ENCODE measurements at places on chromosomes 4 and X.

- DNase-seq, result no peak
These were observed 485.7 kb upstream of the HS3ST1 start for GRCh38 chr4:11914406-11914805.

GRCh38 chr4:121975784-121976183, 23.9 kb upstream of the TRPC3 start:
- no peak for DNase-seq

DNA sequence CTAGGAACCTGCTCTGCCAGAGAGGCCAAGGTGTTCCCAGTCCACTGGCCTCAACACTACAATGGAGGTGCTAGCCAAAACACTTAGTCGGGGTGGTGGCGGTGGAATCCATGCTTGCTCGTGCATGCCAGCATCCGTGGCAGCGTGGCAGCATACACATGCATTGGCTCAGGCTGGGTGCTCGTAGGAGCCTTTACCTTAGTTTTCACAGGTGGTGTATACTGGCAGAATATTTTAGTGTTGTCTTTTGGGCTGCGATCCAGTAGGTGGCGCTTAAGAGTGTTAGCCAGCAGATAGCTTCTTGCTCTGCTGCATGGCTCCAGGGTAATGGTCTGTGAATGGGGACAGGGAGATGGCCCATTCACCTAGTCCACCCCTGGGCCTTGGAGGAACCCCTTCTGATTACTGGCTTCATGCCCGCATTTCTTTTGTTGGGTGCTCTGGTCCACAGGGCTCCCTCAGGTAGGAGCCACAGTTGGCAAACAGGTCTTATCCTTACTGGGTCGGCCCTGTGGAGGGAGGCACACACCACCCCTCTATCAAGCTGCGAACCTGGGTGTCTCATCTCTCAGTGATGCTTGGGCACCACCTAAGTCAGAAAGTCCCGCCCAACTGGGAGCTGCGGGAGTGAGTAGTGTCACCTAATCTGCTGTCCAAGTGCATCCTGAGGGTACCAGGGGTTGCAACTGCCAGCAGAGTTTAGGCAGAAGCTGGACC, 40.0 kb downstream of the RIPPLY1 start:
- no peak for DNase-seq

DNA sequence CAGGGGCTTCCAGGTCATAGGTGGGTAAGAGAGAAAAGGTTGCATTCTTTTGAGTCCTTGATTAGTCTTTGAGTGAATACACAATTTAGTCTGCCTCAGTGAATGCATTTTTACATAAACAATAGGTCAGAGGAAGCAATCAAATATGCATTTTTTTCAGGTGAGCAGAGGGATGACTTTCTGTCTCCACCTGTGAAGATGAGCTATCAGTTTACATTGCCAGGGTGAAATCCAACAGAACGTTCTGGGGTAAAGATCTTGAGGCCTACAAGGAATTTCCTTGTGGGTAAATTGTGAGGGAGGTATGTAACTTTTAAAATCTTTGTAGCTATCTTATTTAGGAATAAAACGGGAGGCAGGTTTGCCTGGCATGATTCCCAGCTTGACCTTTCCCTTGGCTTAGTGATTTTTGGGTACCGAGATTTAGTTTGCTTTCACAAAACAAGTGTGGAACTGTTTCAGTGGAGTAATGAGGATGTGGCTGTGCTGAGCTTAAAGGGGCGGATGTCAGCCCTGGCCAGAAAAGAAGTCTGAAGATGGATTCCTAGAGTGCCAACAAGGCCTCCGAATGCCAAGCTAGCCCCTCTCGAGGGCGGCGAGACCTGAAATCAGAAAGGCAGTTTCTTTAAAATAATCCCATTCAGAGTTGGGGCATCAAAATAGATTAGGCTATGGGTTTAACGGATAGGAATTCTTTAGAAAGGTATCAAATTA, 29.5 kb downstream of the TMEM131L start:
- no peak for DNase-seq

GRCh38 chr4:7420661-7421040, 14.1 kb downstream of the PSAPL1 start:
- no peak for DNase-seq

DNA sequence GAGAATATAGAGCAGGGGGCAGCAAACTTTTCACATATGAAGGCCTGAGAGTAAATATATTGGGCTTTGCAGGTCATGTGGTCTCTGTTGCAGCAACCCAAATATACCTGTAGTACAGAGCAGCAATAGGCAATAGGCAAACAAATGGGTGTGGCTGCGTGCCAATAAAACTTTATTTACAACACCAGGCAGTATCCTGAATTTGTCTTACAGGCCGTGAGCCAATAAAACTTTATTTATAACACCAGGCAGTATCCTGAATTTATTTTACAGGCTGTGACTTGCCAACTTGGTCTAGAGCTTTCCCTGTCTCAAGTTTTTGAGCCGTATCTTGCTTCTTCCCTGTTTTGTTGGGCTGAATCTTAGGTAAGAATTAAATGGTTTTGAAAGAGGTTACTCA, 118.2 kb downstream of the PHEX start:
- no peak for DNase-seq

GRCh38 chr4:94451051-94451694, 569 bp upstream of the PDLIM5 start:
- no peak for DNase-seq

- no peak for DNase-seq
These were observed 123.1 kb upstream of the SLC34A2 start for GRCh38 chr4:25532591-25532990.

DNA sequence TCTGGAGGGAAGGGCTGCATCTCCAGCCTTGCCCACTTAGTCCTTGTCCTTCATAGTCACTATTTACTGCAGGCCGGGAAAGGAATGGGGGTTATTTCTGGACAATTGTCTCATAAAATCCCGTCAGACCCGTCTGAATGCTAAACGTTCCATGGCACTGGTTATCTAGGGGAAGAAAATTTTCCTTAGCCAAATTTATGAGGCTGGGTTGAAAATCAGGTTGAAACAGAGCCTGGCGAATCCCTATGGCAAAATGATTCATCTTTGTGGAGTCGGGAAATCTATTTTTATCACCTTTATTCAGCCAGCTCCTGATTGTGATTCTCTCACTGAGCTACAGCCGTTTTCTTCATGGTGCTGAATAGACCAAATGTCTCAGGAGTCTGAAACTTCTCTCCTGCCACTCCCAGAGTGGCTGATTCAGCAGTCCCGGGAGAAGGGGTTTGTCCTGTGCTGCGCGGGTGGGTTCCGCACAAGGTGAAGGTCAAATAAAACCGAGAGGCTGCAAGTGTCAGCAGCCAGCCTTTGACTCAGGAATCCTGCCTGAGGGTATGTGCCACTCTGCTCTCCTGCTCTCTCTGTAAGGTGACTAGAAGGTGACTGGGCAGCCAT, 1.0 kb downstream of the LIMCH1 start:
- DNase-seq, result no peak
